NCI-H510A treated with DMSO at 0.1 percent for 48 hours (cell line): ENCODE measurements at places on chromosomes 6 and 20.

DNA sequence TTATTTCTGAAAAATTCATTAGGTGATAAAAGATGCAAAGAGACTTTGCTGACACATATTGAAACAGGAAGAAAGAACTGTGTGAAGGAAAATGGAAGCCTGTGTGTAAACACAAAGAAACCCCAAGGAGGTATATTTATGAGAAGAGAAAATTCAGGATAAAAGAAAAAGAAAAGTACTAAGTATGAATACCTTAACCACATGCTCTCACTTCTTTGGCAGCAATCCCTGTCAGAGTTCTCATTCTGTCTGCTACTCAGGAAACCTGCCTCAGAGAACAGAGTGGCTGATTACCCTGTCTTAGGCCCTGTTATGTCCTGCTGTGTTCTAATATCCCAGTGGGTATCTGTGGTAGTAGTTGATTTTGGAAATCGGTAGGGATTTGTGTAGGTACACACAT, 457.9 kb downstream of the TBC1D32 start:
- DNase-seq, result no peak

GRCh38 chr20:40925829-40926510, 102.7 kb upstream of the TOP1 start:
- no peak for DNase-seq

GRCh38 chr6:43909474-43910148, 139.6 kb downstream of the VEGFA start:
- DNase-seq, result no peak

GRCh38 chr6:117776441-117776840, 101.2 kb downstream of the NUS1 start:
- no peak for DNase-seq

DNA sequence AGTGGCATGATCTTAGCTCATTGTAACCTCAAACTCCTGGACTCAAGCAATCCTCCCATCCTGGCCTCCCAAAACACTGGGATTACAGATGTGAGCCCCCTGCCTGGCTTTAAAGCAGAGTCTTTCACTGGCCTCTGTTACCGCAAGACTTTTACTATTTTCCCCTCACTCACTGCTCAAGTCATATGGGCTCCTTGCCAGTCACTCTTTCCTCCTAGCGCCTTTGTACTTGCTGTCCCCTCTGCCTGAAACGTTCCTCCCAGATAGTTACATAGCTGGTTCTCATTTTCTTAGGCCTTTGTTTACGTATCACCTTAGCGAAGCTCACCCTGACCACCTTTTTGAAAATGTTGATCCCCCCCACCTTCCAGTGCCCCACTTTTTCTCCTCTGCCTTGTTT, 29.3 kb downstream of the RPRD1B start:
- no peak for DNase-seq

DNA sequence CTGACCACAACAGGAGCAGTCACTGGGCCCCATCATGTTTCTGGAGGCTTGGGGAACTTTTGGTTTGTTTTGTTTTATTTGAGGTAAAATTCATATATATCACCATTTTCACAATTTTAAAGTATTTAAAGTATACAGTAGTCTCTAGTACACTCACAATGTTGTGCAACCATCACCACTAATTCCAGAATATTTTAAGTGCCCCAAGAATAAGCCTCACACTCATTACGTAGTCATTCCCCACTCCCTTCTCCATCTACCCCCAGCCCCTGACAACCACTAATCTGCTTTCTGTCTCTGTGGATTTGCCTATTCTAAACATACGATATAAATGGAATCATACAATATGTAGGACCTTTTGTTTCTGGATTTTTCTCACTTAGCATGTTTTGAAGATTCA, 29.0 kb downstream of the RTN4IP1 start:
- DNase-seq, result no peak

DNA sequence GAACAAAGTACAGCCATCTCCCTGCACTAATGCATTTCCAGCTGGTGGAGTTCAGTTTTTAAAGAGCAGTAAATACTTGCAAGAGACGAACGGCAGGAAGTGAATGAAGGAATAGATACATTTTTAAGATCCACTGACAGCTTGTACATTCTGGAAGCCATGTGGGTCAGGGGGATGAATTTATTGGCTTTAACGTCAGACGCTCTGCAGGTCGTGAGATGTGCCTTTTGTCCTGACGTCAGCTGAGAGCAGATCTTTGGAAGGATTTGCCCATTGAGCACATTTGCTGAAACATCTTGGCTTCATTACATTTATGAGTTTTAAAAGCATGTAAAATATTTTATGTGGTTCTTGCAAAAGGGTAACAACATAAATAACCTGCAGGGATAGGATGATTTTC, 29.5 kb upstream of the SALL4 start:
- no peak for DNase-seq

GRCh38 chr6:157861814-157862213, 38.8 kb downstream of the SNX9 start:
- no peak for DNase-seq

- DNase-seq, result peak; percentile 73
These were observed 132.2 kb downstream of the OGFRL1 start for GRCh38 chr6:71420693-71421328.

- no peak for DNase-seq
These were observed 448.7 kb upstream of the JARID2 start for GRCh38 chr6:14796974-14797762.

DNA sequence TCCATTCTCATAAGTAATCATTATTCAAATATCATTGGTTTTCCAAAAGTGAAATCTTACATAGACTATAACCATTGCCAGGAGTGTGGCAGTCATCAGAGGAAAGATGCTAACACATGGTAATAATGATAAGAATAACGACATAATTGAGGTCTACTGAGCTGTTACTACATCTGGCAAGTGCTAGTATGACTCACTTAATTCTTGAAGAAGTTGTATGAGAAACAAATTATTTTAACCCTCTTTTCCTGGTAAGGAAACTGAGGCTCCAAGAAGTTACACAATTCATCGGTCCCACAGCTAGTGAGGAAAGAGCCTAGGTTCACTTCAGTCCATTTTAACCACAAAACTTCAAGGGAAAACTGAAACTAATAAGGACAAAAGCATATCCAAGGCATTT, 335.6 kb upstream of the BTBD3 start:
- no peak for DNase-seq

GRCh38 chr6:130610303-130610702, 216.9 kb upstream of the SMLR1 start:
- DNase-seq, result no peak

DNA sequence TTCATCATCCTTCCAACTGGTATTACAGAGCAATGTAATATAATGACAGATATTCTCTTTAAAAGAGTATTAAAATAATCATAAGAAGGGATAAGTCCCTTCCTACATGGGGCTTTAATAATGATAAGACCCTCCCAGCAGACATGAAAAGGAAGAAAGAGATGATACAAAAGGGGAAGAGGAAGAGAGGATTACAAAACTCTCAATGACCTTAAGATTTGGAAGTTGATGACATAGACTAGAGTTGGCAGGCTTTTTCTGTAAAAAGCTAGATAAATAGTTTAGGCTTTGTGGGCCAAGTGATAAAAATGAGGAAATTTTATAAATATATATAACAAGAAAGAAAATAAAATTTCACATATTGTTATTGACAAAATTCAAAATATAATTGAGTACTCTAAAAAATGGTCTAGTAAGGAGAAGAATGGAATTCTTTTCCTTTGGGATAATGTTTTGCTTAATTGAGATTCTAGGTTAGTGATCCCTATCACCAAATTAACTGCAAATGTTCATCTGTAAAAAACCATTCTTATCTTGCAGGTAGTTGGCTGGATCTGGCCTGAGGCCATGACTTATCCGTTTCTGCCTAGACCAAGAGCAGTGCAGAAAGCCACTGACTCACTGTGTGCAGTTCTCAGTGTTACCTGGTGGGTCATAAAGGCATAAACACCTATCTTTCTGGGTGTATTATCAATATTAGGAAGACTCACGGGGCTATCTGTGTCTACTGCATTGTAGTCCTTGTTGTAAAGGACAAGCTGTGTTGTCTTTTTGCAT, 11.0 kb downstream of the RIPOR2 start:
- no peak for DNase-seq

GRCh38 chr6:45880676-45881075, 135.0 kb downstream of the CLIC5 start:
- no peak for DNase-seq

- no peak for DNase-seq
These were observed 69.2 kb upstream of the GMDS start for GRCh38 chr6:2314641-2315040.

GRCh38 chr6:43331470-43331869, 22.8 kb upstream of the CRIP3 start:
- DNase-seq, result no peak

GRCh38 chr6:85118233-85118632, 331.6 kb upstream of the NT5E start:
- DNase-seq, result no peak
